Progenitor cell of endocrine pancreas (in vitro differentiated cells): ENCODE measurements at places on chromosomes 3 and 15. TPM values are rescaled to one million over a fixed set of nuclear protein-coding genes. Genes with fewer than 3 reads are reported as not detected.

GRCh38 chr3:19934098-19934566 lies at the start of gene EFHB:
EFHB (minus strand) TSS chr3:19934217; CDS start chr3:19934018, 199 bp downstream.
- peaks cover 9% of the 10 kb centered on the region for H3K4me1 ChIP-seq
- H3K4me3 ChIP-seq = peak within 1 kb of the TSS; percentile 67
- DNase-seq = no peak
- H3K27me3 ChIP-seq = no peaks in the 10 kb centered on the region
- no peaks in the 10 kb centered on the region for H3K36me3 ChIP-seq

DNA sequence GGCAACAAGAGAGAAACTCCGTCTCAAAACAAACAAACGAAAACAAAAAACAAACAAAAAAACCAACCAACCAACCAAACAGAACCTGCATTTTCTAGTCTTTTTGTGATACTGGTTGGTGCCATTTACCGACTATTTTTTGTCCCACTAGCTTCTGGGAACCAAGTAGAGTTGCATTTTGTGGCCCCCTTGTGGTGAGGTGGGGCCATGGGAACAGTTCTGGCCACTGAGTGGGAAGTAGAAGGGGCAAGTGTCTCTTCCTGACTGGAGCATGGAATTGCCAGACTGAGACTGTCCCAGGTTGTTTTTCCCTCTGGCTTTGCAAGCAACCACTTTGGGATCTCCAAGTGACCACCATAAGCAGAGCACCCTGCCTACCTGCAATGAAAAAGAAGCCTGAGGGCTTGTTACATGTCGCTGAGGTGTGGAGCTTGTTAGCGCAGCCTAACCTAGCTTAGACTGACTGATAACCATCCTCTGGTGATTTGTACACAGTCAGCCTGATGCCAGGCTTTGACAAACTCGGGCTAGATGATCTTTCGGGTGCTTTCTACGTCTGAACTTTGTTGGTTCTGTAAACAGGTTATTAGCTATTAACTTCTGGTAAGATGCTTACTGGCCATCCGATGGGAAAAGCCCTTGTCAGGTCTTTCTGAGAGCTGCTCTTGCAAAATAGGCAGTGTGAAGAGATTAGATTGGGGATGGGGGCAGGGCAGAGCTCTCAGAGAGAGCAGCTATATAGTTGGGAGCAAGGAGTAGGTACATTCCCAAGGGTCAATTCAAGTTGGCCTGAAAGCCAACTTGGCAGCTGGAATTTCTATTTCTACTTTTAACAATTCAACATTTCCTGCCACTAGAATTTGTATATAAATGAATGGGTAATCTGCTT lies 172.2 kb downstream of the SSR3 start:
- H3K36me3 ChIP-seq = no peaks in the 10 kb centered on the region
- H3K4me1 ChIP-seq = peaks cover 13% of the 10 kb centered on the region
- no peak for DNase-seq
- H3K4me3 ChIP-seq = no peak overlapping the region
- H3K27me3 ChIP-seq = peaks cover 19% of the 10 kb centered on the region

- no peak for DNase-seq
- no peaks in the 10 kb centered on the region for H3K27me3 ChIP-seq
- no peak overlapping the region for H3K4me3 ChIP-seq
- H3K4me1 ChIP-seq = peaks cover 3% of the 10 kb centered on the region
- H3K27ac ChIP-seq = no peak overlapping the region
Measured at GRCh38 chr15:65176056-65176455, 9.1 kb downstream of the CLPX start.

GRCh38 chr15:27743638-27744037 lies 355.5 kb downstream of the OCA2 start:
- H3K27ac ChIP-seq = no peak overlapping the region
- no peaks in the 10 kb centered on the region for H3K27me3 ChIP-seq
- DNase-seq = no peak
- H3K36me3 ChIP-seq = no peaks in the 10 kb centered on the region
- no peak overlapping the region for H3K4me3 ChIP-seq

DNA sequence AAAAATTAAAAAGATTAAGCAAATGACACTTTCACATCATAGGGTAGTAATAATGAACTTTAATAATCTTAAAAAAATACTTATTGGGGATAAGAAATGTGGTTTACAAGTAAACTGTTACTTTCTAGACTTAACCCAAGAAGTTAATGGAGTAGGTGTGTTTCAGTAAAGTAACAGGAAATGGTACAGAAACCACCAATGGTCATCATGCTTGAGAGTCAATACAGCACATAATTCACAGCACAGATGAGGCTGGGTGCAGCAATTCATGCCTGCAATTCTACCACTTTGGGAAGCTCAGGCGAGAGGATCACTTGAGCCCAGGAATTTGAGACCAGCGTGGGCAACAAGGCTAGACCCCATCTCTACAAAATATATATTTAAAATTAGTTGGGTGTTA lies 11.5 kb upstream of the USP50 start:
- peaks cover 10% of the 10 kb centered on the region for H3K4me1 ChIP-seq
- peaks cover 13% of the 10 kb centered on the region for H3K36me3 ChIP-seq
- H3K27me3 ChIP-seq = no peaks in the 10 kb centered on the region
- no peak for DNase-seq
- no peak overlapping the region for H3K4me3 ChIP-seq

DNA sequence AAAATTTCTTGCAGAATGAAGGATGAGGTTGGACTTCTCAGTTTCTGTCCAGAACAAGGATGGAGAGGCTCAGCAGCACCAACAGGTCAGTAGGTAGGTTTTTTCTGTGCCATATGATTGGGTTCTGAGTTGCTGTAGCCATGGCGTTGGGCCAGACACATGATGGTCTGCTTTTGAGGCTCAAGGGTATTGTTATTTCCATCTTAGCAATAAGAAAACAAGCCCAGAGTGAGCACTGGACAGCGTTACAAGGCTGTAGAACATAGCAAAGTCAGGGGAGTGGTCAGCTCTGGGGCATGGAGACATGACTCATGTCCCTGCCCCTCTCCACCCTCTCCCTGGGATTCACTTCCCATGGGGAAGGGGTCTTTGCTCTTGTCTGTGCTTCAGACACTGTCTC lies 137.6 kb upstream of the TOPAZ1 start:
- peaks cover 90% of the 10 kb centered on the region for H3K27me3 ChIP-seq
- H3K27ac ChIP-seq = no peak overlapping the region
- H3K36me3 ChIP-seq = no peaks in the 10 kb centered on the region

DNA sequence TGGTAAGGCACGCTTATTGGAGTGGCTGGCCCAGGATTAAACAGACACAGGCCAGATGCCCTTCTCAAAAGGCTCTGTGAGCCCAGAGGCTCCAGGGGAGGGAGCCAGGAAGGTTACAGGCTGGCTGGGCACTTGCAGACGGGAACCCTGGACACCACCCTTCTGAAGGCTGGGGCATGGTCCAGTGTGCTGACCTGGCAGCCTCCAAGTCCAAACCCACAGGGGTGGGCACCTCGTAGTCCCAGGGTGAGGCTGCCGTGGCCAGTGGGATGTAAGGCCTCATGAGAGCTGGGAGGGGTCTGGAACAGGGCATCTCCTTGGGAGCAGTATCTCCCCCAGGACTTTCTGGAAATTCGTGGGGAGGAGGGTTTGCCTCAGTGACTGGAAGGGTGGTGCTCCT lies 19.6 kb downstream of the EFCC1 start:
- H3K4me1 ChIP-seq = peaks cover 1% of the 10 kb centered on the region
- H3K27me3 ChIP-seq = peaks cover 22% of the 10 kb centered on the region
- DNase-seq = no peak
- H3K36me3 ChIP-seq = no peaks in the 10 kb centered on the region

- H3K4me3 ChIP-seq = peak within 1 kb of the TSS; percentile 86
- H3K27me3 ChIP-seq = peaks cover 3% of the 10 kb centered on the region
- DNase-seq = peak; percentile 85
- peaks cover 7% of the 10 kb centered on the region for H3K36me3 ChIP-seq
Measured at GRCh38 chr3:69013253-69014021, at the start of gene EOGT. EOGT (minus strand) TSS chr3:69013684; CDS start chr3:69009846, 3,838 bp downstream.

DNA sequence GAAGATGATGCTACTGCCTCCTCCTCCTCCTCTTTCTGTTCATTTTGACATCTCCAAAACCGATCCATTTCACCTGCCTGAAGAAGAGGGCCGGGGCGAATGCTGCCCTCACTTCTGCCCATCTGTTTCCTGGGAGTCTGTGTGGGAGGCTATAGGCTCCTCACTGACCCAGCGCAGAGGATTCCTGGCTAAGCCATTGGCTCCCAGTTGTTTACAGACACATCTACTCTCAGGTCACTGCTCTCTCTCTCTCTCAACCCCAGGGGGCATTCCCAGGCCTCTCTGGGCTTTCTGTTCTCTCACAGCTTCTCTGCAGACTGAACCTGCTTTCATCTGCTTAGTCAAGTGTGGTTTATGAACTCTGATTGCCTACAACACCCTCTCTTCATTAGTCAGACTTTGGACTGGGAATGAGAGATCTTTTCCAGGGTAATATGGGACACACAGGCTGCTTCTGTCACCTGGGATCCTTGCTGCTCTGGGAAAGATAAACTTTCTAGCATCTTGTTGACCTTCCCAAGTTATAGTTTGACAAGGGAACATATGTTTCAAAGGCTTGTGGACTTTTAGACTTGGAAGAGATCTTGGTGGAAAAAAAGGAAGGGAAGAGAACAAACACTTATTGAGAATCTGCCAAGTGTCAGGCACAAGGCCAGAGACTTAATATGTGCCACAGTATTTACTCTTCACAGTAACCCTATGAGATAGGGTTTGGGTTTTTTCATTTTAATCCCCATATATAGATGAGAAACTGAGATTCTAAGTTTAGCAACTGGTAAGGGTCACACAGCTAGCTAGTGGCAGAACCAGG lies 30.2 kb upstream of the USP3 start:
- no peaks in the 10 kb centered on the region for H3K36me3 ChIP-seq
- peak overlapping the region; percentile 7 for H3K4me3 ChIP-seq
- DNase-seq = no peak

- H3K36me3 ChIP-seq = peaks cover 33% of the 10 kb centered on the region
- no peak overlapping the region for H3K4me3 ChIP-seq
- H3K27ac ChIP-seq = no peak overlapping the region
- H3K4me1 ChIP-seq = peaks cover 17% of the 10 kb centered on the region
- DNase-seq = no peak
- no peaks in the 10 kb centered on the region for H3K27me3 ChIP-seq
Measured at GRCh38 chr15:48175126-48175525, 3.0 kb downstream of the MYEF2 start.

Gene PODXL2
- 25.5 and 25.7 TPM in 2 replicates for total RNA-seq

Gene ACVR2B
- total RNA-seq = 77.6 and 83.9 TPM in 2 replicates

Gene WDR72
- 25.0 and 26.6 TPM in 2 replicates for total RNA-seq

Gene NGRN
- 110 and 121 TPM in 2 replicates for total RNA-seq

Gene CCDC54
- total RNA-seq = not detected in 2 replicates

Gene LOXL1
- total RNA-seq = 17.1 and 17.4 TPM in 2 replicates

Gene PLA2G4F
- total RNA-seq = 0.60 and 0.87 TPM in 2 replicates

Gene AMIGO3
- 0.86 TPM in 1 of 2 replicates, not detected in the other for total RNA-seq
